ENCODE measurements at places on chromosomes 1 and 21.

DNA sequence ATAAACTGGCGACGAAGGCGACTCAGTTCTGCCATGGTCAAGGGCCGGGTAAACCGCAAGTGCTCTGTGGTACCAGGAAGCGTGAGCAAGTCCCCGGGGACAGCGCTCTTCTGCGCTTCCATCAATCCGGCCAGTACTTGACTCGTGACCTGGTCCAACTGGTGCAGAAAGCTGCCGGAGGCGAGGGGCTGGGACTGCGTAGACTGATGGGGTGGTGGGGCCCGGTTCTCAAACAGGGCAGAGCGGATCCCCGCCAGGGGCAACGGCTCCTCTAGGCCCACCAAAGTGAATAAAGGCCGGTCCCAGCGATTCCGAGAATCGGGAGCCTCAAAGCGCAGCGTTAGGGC is 852 bp downstream of the KTI12 start:
- DNase-seq = peak; percentile 79

DNA sequence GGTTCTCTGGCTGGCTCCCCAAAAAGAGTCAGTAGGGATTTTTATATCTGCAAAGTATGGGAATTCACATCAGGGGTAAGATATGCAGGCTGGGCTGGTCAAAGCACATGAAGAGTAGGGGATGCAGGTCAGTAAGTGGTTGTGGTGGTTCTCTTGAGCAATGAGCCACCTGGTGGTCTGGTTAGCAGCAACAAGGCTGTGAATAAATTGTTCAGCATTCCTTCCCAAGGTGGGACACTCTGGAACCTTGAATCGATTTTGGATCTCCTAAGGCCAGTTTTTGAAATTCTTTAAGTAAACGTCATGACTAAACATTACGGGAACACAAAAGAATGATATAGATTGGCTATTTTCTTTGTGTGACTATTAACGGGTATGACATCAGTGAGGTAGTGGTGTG is 563.0 kb upstream of the NEGR1 start:
- DNase-seq = peak; percentile 4

GRCh38 chr1:67371681-67372080 is 58.5 kb downstream of the SERBP1 start:
- peak; percentile 52 for DNase-seq

DNA sequence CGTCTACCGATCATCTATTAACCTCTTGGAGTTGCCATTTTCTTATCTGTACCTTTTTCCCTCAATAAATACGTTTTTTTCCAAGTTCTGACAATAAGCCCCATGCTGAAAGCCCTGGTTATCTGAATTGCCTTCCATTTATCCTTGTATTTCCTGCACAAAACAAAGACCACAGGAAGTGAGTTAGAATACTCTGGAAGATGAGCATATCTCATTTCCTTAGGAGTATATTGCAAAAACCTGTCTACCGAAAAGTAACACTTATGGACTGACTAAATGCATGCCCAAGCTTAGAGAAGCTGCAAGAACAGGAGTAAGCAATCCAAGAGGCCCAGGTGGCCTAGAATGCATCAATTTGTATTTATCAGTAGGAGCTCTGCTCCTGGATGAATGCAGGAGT is 39.9 kb downstream of the DIRAS3 start:
- DNase-seq = no peak

DNA sequence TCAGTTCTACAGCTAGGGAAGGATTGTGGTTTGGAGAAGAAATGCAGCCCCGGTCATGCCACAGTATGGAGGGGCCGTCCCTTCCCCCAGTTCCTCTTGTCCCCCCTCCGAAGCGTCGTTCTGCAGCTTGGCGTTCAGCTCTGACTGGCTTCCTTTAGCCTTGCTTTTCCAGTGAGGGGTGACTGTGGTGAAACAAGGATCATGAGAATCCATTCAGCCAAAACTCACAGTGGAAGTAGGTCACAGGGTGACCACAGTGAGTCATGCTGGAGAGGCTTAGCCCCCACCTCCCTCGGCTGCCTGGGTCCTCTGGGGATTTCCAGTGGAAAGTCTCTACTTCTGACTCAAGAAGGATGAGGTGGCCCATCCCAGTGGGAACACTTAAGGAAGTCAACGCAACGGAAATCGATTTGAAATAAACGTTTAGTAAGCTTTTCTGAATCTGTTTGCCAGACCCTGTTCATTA is 37.3 kb upstream of the COL6A2 start:
- DNase-seq = peak; percentile 99

- DNase-seq = no peak
Measured at GRCh38 chr1:38523568-38523939, 336.0 kb downstream of the RRAGC start.

DNA sequence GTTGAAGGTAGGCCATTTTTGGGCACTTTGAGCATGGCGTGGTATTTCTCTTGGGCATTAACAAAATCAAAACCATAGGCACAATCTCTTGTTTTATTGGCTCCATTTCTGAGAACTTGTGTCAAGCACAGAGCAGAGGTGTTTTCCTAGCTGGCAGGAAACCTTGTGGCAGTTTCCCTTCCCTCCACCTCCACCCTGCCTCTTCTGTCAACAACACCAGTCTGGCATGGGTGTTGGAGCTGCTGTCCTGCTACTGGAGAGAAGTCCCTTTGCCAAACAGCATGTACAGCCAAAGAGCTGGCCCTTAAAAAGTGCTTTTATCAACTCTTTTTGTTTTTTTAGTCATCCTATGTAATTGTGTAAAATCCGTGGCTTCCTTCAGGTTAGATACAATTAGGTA is 16.0 kb downstream of the ATP1A1 start:
- no peak for DNase-seq

GRCh38 chr21:42461881-42462877 is 33.8 kb downstream of the RSPH1 start:
- DNase-seq = no peak

DNA sequence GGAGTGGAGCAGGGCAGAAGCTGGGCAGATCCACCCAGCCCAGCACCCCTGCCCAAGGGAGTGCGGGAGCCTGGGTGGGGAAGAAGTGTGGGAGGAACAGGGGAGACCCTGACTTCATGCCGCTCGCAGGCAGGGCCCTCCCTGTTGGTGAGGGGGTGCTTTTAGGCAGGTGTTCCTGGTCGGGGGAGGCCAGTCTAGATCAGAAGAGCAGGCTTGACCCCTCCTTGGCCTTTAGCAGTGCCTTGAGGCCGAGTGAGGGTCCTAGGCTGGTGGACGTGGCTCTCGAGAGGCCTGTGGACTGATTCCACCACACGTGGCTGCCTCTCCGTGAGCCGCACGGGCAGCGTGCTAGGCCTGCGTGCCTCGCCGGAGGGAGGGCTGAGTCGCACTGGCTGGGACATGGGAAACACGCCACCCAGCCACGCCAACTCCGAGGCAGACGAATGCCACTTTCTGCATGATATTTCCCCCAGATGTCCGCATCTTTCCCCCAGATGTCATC is 19.4 kb upstream of the COL18A1 start:
- DNase-seq = no peak

DNA sequence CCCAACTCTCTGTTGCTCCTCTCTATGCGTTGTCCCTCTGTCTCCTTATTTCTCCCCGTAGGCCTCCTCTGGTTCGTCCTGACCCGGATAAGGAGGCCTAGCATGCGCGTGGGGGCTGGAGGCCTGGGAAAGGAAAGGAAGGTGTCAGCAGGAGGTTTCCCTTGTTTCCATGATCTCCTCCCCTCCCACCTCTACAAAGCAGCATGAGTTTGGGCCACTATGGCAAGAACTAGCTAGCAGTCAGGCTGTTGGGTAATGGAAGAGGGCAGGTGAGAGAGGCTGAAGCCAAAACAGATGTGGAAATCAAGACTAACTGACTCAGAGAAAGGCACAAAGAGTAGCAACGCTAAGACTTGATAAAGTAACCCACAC is 687 bp upstream of the SEMA6C start:
- DNase-seq = no peak

DNA sequence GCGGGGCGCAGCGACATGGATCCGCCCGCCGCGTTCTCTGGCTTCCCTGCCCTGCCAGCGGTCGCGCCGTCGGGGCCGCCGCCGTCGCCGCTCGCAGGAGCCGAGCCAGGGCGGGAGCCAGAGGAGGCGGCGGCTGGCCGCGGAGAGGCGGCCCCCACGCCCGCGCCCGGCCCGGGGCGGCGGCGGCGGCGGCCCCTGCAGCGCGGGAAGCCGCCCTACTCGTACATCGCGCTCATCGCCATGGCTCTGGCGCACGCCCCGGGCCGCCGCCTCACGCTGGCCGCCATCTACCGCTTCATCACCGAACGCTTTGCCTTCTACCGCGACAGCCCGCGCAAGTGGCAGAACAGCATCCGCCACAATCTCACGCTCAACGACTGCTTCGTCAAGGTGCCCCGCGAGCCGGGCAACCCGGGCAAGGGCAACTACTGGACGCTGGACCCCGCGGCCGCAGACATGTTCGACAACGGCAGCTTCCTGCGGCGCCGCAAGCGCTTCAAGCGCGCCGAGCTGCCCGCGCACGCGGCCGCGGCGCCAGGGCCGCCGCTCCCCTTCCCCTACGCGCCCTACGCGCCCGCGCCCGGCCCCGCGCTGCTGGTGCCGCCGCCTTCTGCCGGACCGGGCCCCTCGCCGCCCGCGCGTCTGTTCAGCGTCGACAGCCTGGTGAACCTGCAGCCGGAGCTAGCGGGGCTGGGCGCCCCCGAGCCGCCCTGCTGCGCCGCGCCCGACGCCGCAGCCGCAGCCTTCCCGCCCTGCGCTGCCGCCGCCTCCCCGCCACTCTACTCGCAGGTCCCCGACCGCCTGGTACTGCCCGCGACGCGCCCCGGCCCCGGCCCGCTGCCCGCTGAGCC is 459 bp downstream of the FOXE3 start:
- DNase-seq = no peak

DNA sequence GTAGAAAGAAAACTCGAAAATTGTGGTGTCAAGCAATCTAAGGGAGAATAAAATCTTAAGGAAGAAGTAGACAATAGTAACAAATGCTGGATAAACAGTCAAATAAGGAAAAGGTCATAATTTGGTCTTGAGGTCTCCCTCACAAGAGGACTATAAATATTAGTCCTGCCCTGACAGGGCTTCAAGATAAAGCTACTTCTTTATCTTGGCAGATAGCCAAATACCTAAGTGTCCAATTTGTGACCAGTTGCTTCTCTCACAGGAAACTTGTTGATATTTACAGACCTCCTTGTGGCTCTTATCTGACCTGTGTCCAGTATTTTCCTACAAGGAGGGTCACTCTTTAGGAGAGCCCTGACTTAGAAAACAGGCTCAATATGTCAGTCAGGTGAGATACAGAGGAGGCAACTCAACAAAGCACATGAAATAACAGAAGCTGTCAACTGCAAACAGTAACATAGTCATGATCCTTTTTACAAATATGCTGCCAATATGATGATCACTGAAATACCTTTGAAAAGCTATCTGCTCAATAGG is 88.8 kb downstream of the TNNI3K start:
- no peak for DNase-seq

DNA sequence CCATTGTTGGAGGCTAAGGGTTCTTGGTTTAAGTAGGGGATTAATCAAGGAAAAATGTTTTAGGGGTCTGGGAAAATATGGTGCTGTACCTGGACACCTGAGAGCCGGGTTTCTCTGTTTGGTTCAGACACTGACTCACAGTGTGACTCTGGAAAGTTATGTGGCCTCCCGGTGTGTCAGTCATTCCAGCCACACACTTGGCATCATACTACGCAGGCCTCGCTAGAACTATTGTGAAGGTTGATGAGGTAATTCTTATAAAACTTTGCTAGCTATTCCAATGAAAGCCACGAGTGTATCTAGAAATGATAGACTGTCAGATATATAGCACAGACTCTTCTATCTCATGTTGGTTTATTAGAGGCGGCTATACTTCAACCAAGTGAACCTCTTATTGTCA is 4.8 kb upstream of the CAMSAP2 start:
- peak; percentile 87 for DNase-seq

DNA sequence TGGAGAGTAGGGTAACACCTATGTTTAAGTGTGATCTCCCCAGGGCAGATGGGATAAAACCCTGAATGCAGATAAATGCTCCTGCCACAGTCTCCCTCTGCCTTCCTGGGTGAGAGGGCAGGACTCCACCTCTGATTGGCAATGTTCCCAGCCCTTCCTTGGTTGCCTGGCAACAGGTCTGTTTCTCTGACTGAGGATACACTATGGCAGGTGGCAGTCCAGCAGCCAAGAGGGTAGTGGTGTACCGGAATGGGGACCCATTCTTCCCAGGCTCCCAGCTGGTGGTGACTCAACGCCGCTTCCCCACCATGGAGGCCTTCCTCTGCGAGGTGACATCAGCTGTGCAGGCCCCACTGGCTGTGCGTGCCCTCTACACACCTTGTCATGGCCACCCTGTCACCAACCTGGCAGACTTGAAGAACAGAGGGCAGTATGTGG is at the start of gene DCDC2B:
Gene DCDC2B (plus strand): TSS at position 199 of the 438 bp plus-strand sequence. CDS start 5 bp downstream, at position 204.
- peak; percentile 93 for DNase-seq

- DNase-seq = peak; percentile 64
Measured at GRCh38 chr1:240027059-240027462, 64.6 kb upstream of the FMN2 start.

DNA sequence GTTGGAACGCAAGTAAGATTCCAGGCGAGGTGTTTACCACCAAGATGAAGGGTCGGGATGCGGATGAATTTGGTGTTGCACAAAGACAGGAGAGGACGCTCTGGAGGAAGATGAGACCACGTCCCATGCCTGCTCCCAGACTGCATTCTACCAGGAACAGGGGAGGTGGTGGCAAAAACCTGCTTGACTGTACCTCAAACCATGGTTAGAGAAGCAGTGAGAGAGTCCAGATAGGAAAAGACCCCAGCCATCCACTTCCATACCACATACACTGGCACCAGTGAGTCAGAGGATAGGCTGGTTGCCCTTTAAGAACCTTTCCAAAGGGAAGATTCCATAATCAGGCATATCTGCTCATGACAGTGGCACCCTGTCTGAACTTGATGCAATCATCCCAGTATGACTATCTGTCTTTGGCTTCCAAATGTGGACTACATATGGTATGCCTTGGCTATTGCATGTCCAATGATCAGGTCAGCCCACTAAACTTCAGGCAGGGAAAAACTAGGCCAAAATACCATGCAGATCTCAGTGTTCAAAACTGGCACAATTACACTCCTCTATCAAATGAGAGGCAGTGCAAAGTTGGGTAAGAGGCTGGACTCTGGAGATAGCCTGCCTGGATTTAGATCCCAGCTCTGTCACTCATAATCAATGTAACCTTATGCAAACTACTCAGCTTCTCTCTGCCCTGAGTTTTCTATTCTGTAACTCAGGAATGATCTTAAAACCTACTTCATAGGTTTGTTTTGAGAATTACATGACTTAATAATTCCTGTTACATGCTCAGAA is 20.6 kb downstream of the NPR1 start:
- DNase-seq = peak; percentile 35

GRCh38 chr1:203556047-203556851 is 62.3 kb downstream of the OPTC start:
- peak; percentile 84 for DNase-seq

- DNase-seq = peak; percentile 15
Measured at GRCh38 chr1:180386745-180387367, 115.5 kb downstream of the ACBD6 start.
